Osteoblast (primary cell): ENCODE measurements at places on chromosomes 11 and 22. TPM values are rescaled to one million over a fixed set of nuclear protein-coding genes. Genes with fewer than 3 reads are reported as not detected.

The GLB1L3 gene
- not detected in 2 replicates for total RNA-seq

The PATE4 gene
- total RNA-seq: not detected in 2 replicates

The OR52I1 gene
- not detected in 2 replicates for total RNA-seq

The GPHA2 gene
- total RNA-seq: not detected in 2 replicates

The CSTF3 gene
- total RNA-seq: 15.0 and 16.3 TPM in 2 replicates

The GLYATL1 gene
- total RNA-seq: 0.29 TPM in 1 of 2 replicates, not detected in the other

GRCh38 chr11:42161886-42162285 is 702.4 kb upstream of the LRRC4C start:
- DNase-seq: no peak

DNA sequence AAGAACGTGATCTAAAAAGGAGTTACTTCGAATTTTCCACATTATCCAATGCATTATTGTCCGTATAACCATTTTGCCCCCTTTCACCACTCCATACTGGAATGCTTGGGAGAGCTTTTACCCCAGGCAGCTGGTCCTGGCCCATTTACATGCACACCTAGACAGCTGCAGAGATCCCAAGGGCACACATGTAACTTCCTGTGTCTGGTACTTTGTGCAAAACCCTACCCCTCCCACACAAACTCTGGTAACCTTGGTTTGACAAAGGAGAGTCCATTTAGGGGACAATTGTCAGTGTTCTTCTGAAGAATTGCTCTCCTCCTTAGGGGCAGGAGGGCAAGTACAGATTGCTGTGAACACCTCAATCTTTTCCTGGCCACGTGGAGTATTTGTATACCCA is 57.3 kb upstream of the SORL1 start:
- no peak for DNase-seq

DNA sequence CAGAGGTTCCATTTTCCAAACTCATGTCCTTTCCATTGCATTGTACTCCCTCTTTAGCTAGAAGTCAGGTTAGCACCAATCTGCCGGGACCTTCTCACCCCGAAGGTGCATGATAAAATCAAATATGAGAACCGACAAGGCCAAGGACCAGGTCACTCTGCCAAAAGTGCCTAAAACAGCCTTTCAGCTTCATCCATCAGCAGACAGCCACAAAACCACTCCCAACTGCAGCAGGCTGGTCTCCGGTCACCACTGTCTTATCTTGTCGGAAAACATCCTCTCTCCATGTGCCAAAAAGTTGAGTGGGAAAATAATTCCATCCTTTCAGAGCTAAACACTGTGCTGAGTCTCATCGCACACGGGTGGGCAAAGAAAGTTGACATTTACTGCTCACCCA is 1.4 kb downstream of the PI4KA start:
- DNase-seq: peak; percentile 91

DNA sequence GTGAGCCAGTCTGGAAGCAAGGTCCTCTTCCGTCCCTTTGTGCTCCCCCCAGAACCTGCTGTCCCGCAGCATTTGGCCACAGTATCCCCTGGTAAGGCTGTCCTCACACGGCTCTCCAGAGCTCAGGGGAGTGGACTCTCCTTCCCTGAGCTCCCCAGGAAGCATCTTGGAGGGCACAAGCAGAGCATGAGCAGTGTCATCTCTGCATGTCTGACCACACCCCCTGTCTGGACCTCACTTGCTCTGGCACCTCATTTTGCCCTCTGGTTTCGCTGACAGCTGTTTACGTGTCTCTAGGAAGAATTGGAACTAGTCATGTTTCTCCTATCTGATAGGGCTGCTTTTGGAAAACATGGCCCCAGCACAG is 15.5 kb downstream of the DCPS start:
- DNase-seq: no peak

DNA sequence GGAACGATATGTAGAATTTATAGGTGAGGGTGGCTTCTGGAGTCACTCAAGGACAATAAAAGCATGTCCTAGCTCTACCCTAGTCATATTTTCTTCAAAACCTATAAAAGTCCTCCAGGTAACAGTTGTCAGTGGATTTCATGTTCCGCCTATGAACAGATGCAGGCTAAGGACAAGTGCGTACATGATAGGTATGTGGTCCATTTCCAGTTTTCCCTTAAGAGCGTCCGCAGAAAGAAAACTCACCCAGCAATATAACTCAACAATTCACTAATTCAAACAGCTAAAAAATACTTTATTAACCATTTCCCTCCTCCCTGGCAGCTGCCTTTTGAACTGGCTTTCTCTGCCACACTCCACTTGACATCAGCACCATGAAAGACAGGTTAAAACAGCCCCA is 50.2 kb upstream of the CCDC34 start:
- no peak for DNase-seq

DNA sequence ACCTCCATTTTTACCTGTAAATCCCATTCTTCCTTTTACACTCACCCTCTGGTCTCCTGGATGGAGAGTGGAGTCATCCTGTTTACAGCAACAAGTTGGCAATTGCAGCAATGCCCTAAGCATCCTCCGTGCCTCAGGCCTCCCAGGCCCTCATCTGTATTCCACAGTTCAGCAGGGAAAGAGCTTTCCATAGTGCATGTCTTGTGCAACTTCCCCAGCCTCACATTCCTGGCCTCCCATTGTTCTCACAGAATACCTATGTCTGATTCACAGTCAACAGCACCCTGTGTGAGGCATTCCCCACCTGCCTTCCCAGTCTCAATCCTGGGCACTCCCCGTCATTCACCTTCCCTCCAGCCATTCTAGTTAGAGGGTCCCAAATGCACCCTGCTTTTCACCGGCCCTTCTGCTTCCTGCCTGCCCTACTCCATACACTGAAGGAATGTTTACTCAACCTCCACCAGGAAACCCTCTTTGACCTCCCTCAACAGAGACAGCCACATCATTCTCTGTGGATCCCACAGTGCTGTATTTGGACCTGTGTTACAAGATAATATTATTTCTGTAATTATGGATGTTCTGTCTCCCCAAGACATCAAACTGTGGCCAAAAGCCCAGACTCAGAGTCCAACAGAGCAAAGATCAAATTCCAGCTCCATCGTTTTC is 405.7 kb downstream of the BUD13 start:
- DNase-seq: no peak

DNA sequence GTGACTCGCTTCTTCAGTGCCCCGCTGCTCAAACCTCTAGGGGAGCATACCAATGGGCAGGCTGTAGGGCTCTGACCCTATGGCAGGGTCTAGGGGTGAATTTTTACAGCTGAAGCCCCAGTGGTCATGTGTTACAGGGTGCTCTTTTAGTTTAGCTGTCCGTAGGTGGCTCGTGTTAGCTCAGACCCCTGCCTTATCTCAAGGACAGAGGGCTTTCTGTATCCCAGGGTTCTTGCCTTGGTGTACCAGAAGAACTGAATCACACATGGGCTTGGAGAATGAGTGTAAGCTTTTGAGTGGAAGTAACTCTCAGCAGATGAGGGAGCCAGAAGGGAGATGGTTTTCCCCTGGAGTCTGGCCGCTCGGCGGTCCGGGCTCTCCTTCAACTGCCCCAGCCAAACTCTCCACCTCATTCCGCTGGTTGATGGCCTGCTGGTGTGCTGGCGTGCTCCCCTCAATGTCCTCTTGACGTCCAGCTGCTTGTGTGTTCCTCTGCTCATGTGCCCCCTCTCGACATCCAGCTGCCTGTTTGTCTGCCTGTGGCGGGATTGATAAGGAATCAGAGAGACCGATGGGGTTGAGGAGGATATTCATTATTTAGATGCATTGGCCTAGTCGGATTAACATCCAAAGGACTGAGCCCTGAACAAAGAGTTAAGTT is 37.5 kb downstream of the BIRC2 start:
- no peak for DNase-seq
